Endothelial cell of coronary artery (primary cell): ENCODE measurements at places on chromosomes 2 and 18. TPM values are rescaled to one million over a fixed set of nuclear protein-coding genes. Genes with fewer than 3 reads are reported as not detected.

ZNF804A gene
- total RNA-seq, result 0.27 TPM in 1 of 2 replicates, not detected in the other

FHL2 gene
- 114 and 133 TPM in 2 replicates for total RNA-seq

IL36A gene
- 0.09 TPM in 1 of 2 replicates, not detected in the other for total RNA-seq

ASTL gene
- total RNA-seq, result not detected in 2 replicates

ZSWIM2 gene
- total RNA-seq, result not detected in 2 replicates

RAMP1 gene
- 0.19 TPM in 1 of 2 replicates, not detected in the other for total RNA-seq

FOXD4L1 gene
- total RNA-seq, result 0.18 TPM in 1 of 2 replicates, not detected in the other

SF3B1 gene
- 160 and 179 TPM in 2 replicates for total RNA-seq

GALNT14 gene
- 0.45 TPM in 1 of 2 replicates, not detected in the other for total RNA-seq

ABCG8 gene
- not detected in 2 replicates for total RNA-seq

BARD1 gene
- total RNA-seq, result 13.6 and 32.6 TPM in 2 replicates

PKDCC gene
- 2.2 and 9.7 TPM in 2 replicates for total RNA-seq

DYSF gene
- 87.3 and 142 TPM in 2 replicates for total RNA-seq

TEX44 gene
- total RNA-seq, result not detected in 2 replicates

OTOS gene
- not detected in 2 replicates for total RNA-seq

ITGA6 gene
- total RNA-seq, result 74.1 and 165 TPM in 2 replicates

MERTK gene
- total RNA-seq, result 15.8 and 17.3 TPM in 2 replicates

CRYGC gene
- not detected in 2 replicates for total RNA-seq

MOCOS gene
- total RNA-seq, result 0.63 and 1.6 TPM in 2 replicates

DSC2 gene
- under 0.01 TPM in 1 of 2 replicates, not detected in the other for total RNA-seq

STPG4 gene
- total RNA-seq, result 0.09 TPM in 2 replicates

AP1S3 gene
- total RNA-seq, result 3.2 and 7.7 TPM in 2 replicates

USP37 gene
- 7.7 and 10.4 TPM in 2 replicates for total RNA-seq

ZNF385B gene
- not detected in 2 replicates for total RNA-seq

CAPN14 gene
- total RNA-seq, result under 0.01 and 0.09 TPM in 2 replicates

SCN9A gene
- 0.47 and 1.2 TPM in 2 replicates for total RNA-seq

TNFAIP6 gene
- 0.18 and 1.8 TPM in 2 replicates for total RNA-seq

KCNJ3 gene
- not detected in 2 replicates for total RNA-seq

CMPK2 gene
- 1.1 and 1.5 TPM in 2 replicates for total RNA-seq

B3GNT2 gene
- 20.2 and 29.9 TPM in 2 replicates for total RNA-seq
